Brain (organoid and tissue), 16 donors: ENCODE measurements at places on chromosomes 7 and 10. TPM values are rescaled to one million over a fixed set of nuclear protein-coding genes. Genes with fewer than 3 reads are reported as not detected.

DNA sequence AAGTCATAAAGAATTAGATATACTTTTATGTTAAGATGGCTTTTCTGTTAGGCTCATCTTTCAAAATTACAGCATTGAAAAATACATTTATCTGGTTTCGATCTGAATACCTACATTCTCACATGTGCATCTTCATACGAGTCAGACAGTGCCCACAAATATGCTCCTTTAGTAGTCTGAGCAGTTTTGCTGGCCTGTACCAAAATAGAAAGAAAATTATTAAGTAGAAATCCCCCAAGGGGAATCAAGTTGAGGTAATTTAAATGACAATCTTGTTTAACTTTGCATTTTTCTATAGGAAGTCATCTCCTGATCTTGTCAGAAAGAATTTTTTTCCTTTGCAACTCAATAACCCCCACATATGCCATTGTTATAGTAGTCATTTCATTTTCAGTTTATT is 287.4 kb upstream of the SEMA3D start:
- no peak for DNase-seq

DNA sequence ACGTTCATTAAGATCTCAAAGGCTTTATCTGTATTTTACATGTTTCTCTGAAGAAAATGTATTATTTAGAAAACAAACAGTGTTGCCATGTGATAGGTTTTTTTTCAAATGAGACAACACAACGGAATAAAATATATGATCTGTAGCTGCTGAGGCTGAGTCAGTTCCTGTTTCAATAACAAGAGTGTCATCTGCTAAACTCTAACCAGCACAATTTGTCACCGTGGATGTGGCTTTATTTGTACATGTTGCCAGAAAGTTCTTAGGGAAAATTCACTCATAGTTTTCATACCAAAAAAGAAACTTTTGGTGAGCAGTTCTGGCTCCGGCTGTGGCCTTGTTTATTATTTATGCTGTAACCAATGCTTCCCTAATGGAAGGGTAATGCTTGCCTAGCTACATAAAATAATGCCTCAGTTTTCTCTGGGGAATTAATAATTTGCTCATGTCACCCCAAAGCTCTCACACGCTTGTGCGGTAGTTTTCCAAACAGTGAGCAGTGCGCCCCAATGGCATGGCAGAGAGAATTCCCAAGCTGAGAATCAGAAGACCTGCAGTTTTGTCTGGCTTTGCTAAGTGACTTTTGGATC is 20.3 kb upstream of the KLF6 start:
- no peak for DNase-seq

GRCh38 chr7:157139111-157139809 is 534 bp downstream of the UBE3C start:
- DNase-seq, result peak; percentile 31

GRCh38 chr7:141974831-141975230 is 1.3 kb upstream of the TAS2R38 start:
- DNase-seq, result peak; percentile 55

GRCh38 chr7:21942955-21943354 is 2.7 kb downstream of the CDCA7L start:
- DNase-seq, result no peak

GRCh38 chr10:110817614-110818013 is 54.1 kb upstream of the PDCD4 start:
- DNase-seq, result no peak

- DNase-seq, result no peak
Observed at GRCh38 chr7:68143345-68143744, 1146.7 kb downstream of the TYW1 start.

- DNase-seq, result no peak
Observed at GRCh38 chr7:134301592-134301991, 15.1 kb downstream of the SLC35B4 start.

GRCh38 chr10:24851629-24852028 is 100.8 kb downstream of the PRTFDC1 start:
- peak; percentile 97 for DNase-seq

- no peak for DNase-seq
Observed at GRCh38 chr10:10871352-10871751, 146.3 kb upstream of the CELF2 start.

DNA sequence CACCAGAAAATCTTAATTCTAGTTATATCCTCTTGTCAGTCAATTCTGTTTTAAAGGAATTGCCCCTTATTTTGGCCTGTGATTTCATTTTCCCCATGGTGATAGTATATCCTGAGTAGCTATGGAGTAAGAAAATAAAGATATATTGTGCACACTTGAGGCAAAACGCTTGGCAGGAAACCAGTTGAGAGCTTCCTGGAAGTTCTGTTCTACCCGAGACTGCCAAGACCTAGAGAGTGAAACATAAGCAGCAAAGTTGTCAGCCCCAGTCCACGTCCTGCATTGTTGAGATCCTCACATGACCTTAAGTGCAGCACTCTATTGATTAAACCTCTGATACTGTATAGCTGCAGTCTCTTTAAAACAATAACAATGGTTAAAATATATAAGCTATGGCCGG is 235.2 kb downstream of the CDC14C start:
- no peak for DNase-seq

- DNase-seq, result peak; percentile 17
Observed at GRCh38 chr7:15685358-15686294, 857 bp downstream of the MEOX2 start.

- DNase-seq, result no peak
Observed at GRCh38 chr7:116653646-116654045, 18.4 kb upstream of the MET start.

CYP26A1 gene
- polyA plus RNA-seq, result 0.27 TPM

CTAGE15 gene
- not detected for polyA plus RNA-seq

VSIR gene
- polyA plus RNA-seq, result 36.9 TPM

COBL gene
- 31.5 TPM for polyA plus RNA-seq

CYP26C1 gene
- polyA plus RNA-seq, result not detected

NSMCE4A gene
- 14.9 TPM for polyA plus RNA-seq

ZNF467 gene
- 9.1 TPM for polyA plus RNA-seq

OR6V1 gene
- polyA plus RNA-seq, result not detected

TDRD1 gene
- polyA plus RNA-seq, result not detected
